ENCODE measurements at places on chromosomes 11 and 22.

- no peak for DNase-seq
These were observed 804 bp downstream of the CCDC134 start for GRCh38 chr22:41801147-41801819.

- DNase-seq: no peak
These were observed 29.0 kb upstream of the ALX4 start for GRCh38 chr11:44338698-44339529.

- DNase-seq: peak; percentile 93
These were observed 1.4 kb upstream of the TNNI2 start for GRCh38 chr11:1837171-1838076.

DNA sequence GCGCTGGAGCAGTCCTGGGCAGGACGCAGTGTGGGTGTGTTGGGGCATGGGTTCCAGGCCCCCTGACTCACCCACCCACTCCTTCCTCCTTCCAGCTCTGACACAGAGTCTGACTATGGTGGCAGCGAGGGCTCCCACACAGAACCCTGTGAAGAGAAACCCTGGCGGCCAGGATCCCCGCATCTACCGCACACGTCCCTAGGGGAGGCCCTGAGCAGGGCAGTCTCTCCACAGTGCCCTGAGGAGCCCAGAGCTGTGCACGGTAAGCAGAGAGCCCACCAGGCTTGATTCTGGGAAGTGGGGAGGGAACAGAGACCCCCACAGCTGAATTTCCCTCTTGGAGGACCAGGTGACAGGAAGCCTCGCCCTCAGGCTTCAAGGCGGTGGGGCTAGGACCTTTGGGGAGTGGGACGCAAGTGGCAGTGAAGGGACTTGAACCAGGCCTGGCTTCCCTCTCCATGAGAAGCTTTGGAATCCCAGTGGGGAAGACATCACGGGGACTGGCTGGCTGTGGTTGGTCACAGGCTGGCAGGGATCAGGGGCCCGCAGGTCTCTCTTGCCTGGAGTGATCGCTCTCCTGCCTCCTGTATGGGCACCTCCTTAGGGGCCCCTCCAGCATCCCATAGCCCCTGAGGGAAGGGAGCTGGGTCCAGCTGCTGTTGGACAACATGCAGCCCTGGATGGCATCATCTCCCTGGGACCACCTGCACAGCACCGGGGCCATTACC, 96.4 kb upstream of the PARVA start:
- DNase-seq: no peak

All from neural progenitor cell (in vitro differentiated cells).